Lower lobe of right lung (tissue), 2 donors: ENCODE measurements at places on chromosomes 11 and 22. TPM values are rescaled to one million over a fixed set of nuclear protein-coding genes. Genes with fewer than 3 reads are reported as not detected.

The CRELD2 gene
- total RNA-seq, result 42.7 TPM

The MAJIN gene
- not detected for total RNA-seq

The P2RY6 gene
- total RNA-seq, result 3.6 TPM

The OR56B1 gene
- total RNA-seq, result not detected

The CRYBB2 gene
- not detected for total RNA-seq

The LDLRAD3 gene
- 7.7 TPM for total RNA-seq

The VSIG2 gene
- total RNA-seq, result 30.5 TPM

The CDHR5 gene
- not detected for total RNA-seq

- no peak overlapping the region for H3K4me3 ChIP-seq
- DNase-seq, result no peak
- H3K27ac ChIP-seq, result no peak overlapping the region
- H3K27me3 ChIP-seq, result no peaks in the 10 kb centered on the region
- no peaks in the 10 kb centered on the region for H3K4me1 ChIP-seq
Observed at GRCh38 chr11:72842653-72843330, 28.6 kb downstream of the ATG16L2 start.

GRCh38 chr11:132039521-132039920 lies 669.1 kb downstream of the NTM start:
- no peaks in the 10 kb centered on the region for H3K27me3 ChIP-seq
- H3K27ac ChIP-seq, result no peak overlapping the region
- no peak overlapping the region for H3K4me3 ChIP-seq
- DNase-seq, result no peak
- no peaks in the 10 kb centered on the region for H3K4me1 ChIP-seq
- no peaks in the 10 kb centered on the region for H3K36me3 ChIP-seq

- no peaks in the 10 kb centered on the region for H3K36me3 ChIP-seq
- H3K27ac ChIP-seq, result no peak overlapping the region
- DNase-seq, result no peak
- H3K4me1 ChIP-seq, result no peaks in the 10 kb centered on the region
- H3K4me3 ChIP-seq, result no peak overlapping the region
Observed at GRCh38 chr11:79447038-79447786, 6.4 kb upstream of the TENM4 start.

DNA sequence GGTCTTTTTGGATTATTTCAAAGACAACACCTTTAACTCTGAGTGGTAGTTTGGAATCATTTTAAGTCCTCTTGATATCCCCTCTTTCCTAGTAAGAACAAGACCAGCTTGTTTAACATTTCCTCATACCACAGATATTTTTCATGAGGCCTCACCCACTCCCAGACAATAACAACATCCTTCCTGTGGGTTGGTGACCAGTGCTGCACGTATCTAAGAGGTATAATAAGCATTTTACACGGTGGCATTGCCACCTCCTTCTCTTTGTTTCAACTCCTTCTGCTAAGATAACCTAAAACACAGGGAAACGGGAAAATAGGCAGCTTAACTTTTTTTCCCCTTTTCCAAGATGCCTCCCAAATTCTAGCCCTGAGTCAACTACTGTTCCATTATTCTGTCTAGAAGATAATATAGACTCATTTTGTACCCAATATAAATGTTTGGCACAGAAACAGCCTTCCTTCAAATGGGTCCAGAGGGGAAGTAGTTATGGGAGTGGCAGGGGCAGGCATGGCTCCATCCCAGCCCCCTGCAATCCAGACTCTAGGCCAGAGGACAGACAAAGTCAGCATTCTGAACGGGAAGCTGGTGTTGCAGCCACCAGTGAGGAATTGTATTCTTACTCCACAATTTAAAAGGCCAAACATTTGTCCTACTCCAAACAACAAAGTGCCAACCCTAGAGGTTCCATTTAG lies 28.5 kb downstream of the MAML2 start:
- no peaks in the 10 kb centered on the region for H3K36me3 ChIP-seq
- H3K27me3 ChIP-seq, result no peaks in the 10 kb centered on the region
- DNase-seq, result peak; percentile 57
- H3K4me3 ChIP-seq, result no peak overlapping the region
- peak overlapping the region; percentile 80 for H3K27ac ChIP-seq

DNA sequence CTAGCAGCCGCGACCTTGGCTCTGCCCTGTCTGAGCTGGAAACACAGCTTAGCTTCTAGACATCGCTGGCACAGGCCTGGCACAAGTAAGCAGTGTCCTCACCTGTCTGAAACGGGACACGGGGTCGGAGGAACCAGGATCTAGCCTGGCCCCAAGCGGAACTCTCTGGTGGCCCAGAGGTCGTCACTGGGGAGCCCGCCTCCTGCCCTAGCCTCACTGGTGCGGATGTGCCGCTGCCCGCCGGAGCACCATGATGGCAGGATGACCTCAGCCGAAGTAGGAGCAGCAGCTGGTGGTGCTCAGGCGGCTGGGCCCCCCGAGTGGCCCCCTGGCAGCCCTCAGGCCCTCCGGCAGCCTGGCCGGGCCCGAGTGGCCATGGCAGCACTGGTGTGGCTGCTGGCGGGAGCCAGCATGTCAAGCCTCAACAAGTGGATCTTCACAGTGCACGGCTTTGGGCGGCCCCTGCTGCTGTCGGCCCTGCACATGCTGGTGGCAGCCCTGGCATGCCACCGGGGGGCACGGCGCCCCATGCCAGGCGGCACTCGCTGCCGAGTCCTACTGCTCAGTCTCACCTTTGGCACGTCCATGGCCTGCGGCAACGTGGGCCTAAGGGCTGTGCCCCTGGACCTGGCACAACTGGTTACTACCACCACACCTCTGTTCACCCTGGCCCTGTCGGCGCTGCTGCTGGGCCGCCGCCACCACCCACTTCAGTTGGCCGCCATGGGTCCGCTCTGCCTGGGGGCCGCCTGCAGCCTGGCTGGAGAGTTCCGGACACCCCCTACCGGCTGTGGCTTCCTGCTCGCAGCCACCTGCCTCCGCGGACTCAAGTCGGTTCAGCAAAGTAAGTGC lies 871 bp downstream of the SLC35E4 start:
- H3K4me3 ChIP-seq, result peak overlapping the region; percentile 72
- no peaks in the 10 kb centered on the region for H3K27me3 ChIP-seq
- peak; percentile 57 for DNase-seq
- H3K27ac ChIP-seq, result peak overlapping the region; percentile 80
- no peaks in the 10 kb centered on the region for H3K36me3 ChIP-seq
- H3K4me1 ChIP-seq, result peaks cover 32% of the 10 kb centered on the region

- no peaks in the 10 kb centered on the region for H3K27me3 ChIP-seq
- H3K27ac ChIP-seq, result no peak overlapping the region
- no peak overlapping the region for H3K4me3 ChIP-seq
- no peak for DNase-seq
- H3K36me3 ChIP-seq, result no peaks in the 10 kb centered on the region
Observed at GRCh38 chr11:21411104-21411503, 741.7 kb downstream of the NELL1 start.

- no peaks in the 10 kb centered on the region for H3K36me3 ChIP-seq
- DNase-seq, result peak; percentile 53
- H3K27me3 ChIP-seq, result peaks cover 12% of the 10 kb centered on the region
- peak overlapping the region; percentile 64 for H3K4me3 ChIP-seq
Observed at GRCh38 chr11:7673724-7674434, 579 bp upstream of the CYB5R2 start.

- no peaks in the 10 kb centered on the region for H3K4me1 ChIP-seq
- H3K36me3 ChIP-seq, result no peaks in the 10 kb centered on the region
- no peak overlapping the region for H3K4me3 ChIP-seq
- no peak for DNase-seq
- H3K27ac ChIP-seq, result no peak overlapping the region
- H3K27me3 ChIP-seq, result no peaks in the 10 kb centered on the region
Observed at GRCh38 chr11:76946223-76946622, 85.5 kb downstream of the ACER3 start.

- H3K4me3 ChIP-seq, result no peak overlapping the region
- H3K27ac ChIP-seq, result no peak overlapping the region
- no peak for DNase-seq
- no peaks in the 10 kb centered on the region for H3K27me3 ChIP-seq
- H3K36me3 ChIP-seq, result peaks cover 21% of the 10 kb centered on the region
Observed at GRCh38 chr22:29260031-29260560, 7.7 kb downstream of the RHBDD3 start.

DNA sequence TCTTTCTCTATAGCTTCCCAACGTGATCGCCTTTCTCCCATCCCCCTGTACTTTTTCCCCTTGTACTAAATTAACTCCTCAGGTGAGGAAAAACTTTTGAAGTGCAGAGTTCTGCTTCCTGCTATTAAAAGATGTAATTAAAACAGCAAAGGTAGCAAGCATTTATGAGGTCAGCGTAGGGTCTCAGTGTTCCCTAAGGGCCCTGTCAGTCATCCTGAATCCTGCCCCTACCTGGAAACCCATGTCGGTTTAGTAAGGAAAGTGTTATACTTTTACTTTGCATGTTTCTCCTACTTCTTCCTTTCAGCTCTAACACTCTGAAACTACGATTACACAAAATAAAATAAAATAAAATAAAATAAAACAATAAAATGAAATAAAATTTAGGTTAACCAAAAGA lies 1.3 kb upstream of the HBB start:
- H3K27ac ChIP-seq, result no peak overlapping the region
- no peaks in the 10 kb centered on the region for H3K27me3 ChIP-seq
- no peak for DNase-seq
- H3K36me3 ChIP-seq, result no peaks in the 10 kb centered on the region
- no peak overlapping the region for H3K4me3 ChIP-seq

DNA sequence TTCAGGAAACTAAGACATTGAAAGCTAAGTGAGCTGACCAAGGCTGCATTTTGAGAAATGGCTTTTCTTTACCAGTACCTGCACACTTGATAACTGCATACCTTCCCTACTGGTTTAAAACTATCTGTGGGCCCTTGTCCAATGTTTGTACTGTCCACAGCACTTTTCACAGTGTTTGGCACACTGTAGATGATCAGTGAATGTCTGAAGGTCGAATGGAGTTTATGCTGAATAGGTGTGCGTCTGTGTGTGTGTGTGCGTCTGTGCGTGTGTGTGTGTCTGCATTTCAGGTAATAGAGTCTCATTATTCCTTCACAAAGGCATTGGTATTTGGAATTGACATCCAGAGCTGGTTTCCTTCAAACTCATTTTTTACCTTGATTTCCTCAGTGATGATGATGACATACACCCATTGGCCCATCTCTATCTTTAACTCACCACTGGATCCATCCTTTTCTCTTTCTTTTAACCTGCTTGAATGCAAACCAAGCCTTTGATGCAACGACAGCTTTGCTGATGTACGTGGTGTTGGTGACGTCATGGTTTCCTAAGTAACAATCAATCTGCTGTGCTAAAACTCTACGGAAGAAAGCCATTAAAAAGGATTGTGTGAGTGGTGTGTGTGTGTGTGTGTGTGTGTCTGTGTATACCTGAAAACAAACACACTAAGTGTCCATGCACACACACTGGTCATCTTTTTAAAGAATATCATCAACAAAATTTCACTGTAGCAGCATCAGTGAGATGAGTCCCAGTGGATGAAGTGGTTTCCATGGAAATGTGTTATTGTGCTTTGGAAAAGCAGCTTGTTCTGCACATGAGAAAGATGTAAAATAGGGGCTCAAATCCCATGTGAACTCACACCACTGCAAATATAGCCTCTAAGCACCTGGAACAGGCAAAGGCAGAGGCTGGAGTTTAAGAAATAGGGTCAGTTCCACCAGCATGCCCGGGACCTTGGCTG lies 490.2 kb upstream of the B3GAT1 start:
- H3K4me1 ChIP-seq, result no peaks in the 10 kb centered on the region
- H3K27me3 ChIP-seq, result peaks cover 9% of the 10 kb centered on the region
- H3K36me3 ChIP-seq, result no peaks in the 10 kb centered on the region

DNA sequence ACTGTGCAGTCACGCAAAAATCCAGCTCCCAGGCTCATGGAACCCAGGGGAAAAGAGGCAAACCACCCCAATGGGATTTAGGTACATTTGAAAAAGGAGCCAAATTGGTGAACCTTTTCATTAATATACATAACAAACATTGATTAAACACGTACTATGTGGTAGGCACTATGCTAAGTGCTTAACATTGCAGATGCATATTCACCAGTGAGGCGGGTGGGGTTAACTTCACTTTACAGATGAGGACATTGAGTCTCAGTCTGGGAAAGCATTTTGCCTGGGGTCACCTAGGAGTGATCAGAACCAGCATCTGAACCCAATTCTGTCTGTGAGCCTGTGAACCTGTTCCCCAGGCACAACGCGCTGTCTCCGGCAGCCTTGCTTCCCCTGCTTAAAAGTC lies 146.3 kb downstream of the COMMD9 start:
- H3K36me3 ChIP-seq, result no peaks in the 10 kb centered on the region
- no peak for DNase-seq
- no peaks in the 10 kb centered on the region for H3K4me1 ChIP-seq
- no peak overlapping the region for H3K27ac ChIP-seq
- H3K27me3 ChIP-seq, result no peaks in the 10 kb centered on the region

GRCh38 chr11:103668859-103669258 lies 367.6 kb upstream of the DDI1 start:
- H3K27ac ChIP-seq, result no peak overlapping the region
- H3K27me3 ChIP-seq, result no peaks in the 10 kb centered on the region
- no peaks in the 10 kb centered on the region for H3K36me3 ChIP-seq
- no peaks in the 10 kb centered on the region for H3K4me1 ChIP-seq
- DNase-seq, result no peak

DNA sequence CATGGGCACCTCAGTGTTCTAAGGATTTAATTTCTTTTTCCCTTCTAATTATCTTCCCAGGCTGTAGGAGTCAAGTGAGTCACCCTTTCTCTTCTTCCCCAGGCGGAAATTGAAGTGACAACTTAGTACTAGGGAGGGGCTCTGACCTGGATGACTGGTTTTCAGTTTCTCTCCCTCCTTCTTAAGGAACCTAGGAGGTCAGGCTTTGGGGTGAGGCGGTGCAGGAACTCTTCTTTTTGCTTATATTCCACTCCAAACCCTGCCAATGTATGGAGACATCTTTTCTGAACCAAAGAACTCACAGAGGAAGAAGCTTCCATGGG lies 12.6 kb downstream of the ZDHHC5 start:
- no peak overlapping the region for H3K4me3 ChIP-seq
- H3K27ac ChIP-seq, result no peak overlapping the region
- peaks cover 17% of the 10 kb centered on the region for H3K4me1 ChIP-seq
- no peak for DNase-seq
- peaks cover 88% of the 10 kb centered on the region for H3K36me3 ChIP-seq

DNA sequence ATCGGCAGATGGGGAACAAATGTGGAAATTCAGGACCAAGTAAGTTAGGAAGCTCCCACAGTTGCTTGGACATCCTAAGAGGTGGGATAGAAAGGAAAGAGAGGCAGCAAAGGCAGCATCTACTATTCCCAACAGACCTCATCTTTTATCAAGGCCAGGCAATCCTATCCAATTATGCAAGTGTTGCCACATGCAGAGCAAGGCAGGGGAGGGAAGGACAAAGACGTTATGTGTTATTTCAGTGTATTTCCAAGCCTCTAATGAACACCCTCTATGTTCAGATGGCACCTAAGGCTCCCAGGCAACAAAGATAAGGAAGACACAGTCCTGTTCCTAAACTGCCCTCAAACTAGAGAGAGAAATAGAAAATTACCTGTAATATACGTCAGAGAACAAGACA lies 9.2 kb downstream of the TIGD3 start:
- H3K4me3 ChIP-seq, result no peak overlapping the region
- no peaks in the 10 kb centered on the region for H3K27me3 ChIP-seq
- H3K4me1 ChIP-seq, result peaks cover 5% of the 10 kb centered on the region
- no peak overlapping the region for H3K27ac ChIP-seq
- no peak for DNase-seq

- H3K4me3 ChIP-seq, result no peak overlapping the region
- no peak overlapping the region for H3K27ac ChIP-seq
- no peaks in the 10 kb centered on the region for H3K4me1 ChIP-seq
- H3K27me3 ChIP-seq, result no peaks in the 10 kb centered on the region
Observed at GRCh38 chr22:49469896-49470740, 357.6 kb downstream of the BRD1 start.

GRCh38 chr11:77252555-77253270 lies 48.8 kb downstream of the GDPD4 start:
- H3K27me3 ChIP-seq, result no peaks in the 10 kb centered on the region
- H3K4me1 ChIP-seq, result no peaks in the 10 kb centered on the region
- DNase-seq, result no peak
- H3K27ac ChIP-seq, result no peak overlapping the region

GRCh38 chr22:42544686-42545085 lies 9.1 kb upstream of the SERHL2 start:
- H3K27me3 ChIP-seq, result no peaks in the 10 kb centered on the region
